ENCODE measurements at places on chromosomes 3 and 15.
A peak's percentile ranks its signal among the peaks of the same experiment; 100 is the strongest.

DNA sequence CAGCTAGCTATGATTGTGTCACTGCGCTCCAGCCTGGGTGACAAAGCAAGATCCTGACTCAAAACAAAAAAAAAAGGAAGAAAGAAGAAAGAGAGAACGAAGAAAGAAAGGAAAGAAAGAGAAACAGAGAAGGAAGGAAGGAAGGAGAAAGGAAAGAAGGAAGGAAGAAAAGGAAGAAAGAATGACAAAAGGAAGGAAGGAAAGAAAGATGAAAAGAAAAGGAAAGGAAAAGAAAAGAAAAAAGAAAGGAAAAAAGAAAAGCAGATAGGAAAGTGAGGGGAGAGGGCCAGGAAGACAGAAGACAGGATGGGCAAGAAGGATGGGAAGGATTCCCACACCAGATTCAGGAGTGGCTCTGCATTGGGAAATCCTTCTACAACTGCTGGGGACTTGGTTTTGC lies 44.9 kb downstream of the GOLGA6L2 start:
- DNase-seq, result no peak

DNA sequence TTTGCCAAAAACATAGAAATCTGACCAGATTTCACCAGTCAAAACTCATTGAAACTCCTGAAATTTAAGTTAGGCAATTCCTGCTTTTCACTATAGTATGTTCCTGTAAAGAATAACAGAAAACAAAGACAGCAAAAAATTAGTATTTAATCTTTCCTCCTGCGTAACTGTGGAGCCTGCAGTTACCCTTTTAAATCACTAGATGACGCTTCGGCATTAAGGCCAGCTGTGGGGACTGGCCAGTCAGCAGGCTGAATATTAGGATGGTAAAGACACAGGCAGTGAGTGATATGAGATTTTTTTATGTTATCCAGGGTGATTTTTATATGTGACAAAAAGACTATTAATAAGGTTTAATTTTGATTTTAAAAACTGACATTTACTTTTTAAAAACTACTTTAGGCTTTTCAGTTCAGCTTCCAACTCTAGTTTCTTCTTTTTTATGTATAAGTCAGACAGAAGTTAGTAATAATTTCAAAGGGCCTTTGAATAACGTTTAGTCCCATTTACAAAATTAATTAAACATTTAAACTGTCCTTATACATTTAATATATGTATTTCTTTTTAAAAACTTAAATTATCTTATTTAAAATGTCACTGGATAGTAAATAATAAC lies 165.1 kb downstream of the PPM1L start:
- peak; percentile 50 for DNase-seq

- DNase-seq, result no peak
Observed at GRCh38 chr3:106067711-106068110, 198.9 kb upstream of the CBLB start.

- no peak for DNase-seq
Observed at GRCh38 chr15:83318861-83319415, 34.5 kb upstream of the BNC1 start.
